NCI-H748 treated with DMSO at 0.1 percent for 48 hours (cell line): ENCODE measurements at places on chromosomes 13 and 19.

- DNase-seq = no peak
These were observed 199.7 kb upstream of the TSHZ3 start for GRCh38 chr19:31548941-31549340.

- DNase-seq = no peak
These were observed 95.7 kb upstream of the C1QTNF9B start for GRCh38 chr13:23992781-23993679.

GRCh38 chr13:62123409-62123808 is 707.8 kb upstream of the PCDH20 start:
- DNase-seq = no peak

DNA sequence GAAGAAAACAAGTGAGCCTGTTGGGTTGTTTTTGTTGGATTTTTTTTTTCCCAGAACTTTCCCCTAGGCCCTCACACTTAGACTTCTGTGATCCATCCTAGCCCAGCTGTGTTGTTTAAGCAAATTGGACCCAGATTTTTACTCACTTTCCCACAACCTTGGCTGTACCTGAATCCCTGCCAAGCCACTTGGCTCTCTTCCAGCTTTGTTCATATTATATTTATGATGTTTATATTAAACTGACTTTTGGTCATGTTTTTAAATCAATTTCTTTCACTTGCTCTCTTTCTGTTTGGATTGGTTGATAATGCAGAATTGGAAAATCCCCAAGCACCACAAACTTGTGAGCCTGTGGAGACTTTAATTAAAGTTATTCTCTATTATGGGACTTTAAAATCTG is 16.6 kb downstream of the OLFM4 start:
- DNase-seq = peak; percentile 18

DNA sequence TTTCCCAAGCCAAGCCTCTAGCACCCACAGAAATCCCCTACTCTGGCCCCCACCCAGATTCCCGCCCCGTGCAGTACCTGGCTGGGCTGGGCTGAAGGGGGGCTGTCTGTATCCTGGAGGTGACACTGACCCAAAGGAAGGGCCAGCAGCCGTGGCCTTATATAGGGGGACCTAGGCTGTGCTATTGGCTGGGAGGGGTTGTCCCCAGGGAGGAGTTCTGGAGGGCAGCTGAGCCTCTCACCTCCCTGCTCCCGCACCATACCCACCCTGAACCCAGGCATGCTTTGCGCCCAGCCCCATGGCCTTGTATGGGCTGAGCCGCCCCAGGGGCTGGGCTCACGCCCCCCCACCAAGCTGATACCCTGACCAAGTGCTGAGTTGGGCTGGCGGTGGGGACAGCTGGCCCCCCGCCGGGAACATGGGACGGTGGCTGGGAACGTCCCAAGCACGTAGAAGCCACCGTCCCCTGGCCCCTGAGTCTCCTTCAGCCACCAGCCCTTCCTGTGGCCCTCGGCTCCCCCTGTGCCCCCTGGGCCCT is at the start of gene CKM:
CKM (minus strand) TSS at position 132 of the 538 bp plus-strand sequence. CDS start 3,162 bp downstream, outside the sequence.
- DNase-seq = no peak

DNA sequence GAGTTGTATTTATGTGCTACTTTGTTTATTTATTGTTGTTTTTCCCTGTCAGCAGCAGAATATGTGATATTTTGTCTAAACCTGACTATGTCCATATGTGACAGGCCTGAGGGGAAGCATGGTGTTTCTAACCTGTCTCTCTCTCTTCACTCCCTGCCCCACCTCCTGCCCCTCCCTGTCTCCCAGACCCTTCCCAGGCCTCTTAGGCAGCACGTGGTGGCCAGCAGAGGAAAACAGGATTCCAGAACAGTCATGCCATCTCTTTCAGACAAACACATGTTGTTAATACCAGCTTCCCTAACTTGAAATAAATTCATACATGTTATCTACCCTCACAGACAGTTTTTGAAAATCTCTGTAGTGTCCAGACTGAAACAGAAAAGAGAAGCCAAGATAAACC is 31.0 kb upstream of the ATP11A start:
- no peak for DNase-seq

GRCh38 chr13:30299786-30300185 is 7.6 kb downstream of the KATNAL1 start:
- no peak for DNase-seq

- no peak for DNase-seq
These were observed 18.5 kb downstream of the ZNF101 start for GRCh38 chr19:19687090-19687489.

GRCh38 chr19:3234800-3235199 is 10.3 kb downstream of the CELF5 start:
- DNase-seq = no peak

GRCh38 chr13:113907635-113908617 is 44.0 kb upstream of the GAS6 start:
- no peak for DNase-seq

DNA sequence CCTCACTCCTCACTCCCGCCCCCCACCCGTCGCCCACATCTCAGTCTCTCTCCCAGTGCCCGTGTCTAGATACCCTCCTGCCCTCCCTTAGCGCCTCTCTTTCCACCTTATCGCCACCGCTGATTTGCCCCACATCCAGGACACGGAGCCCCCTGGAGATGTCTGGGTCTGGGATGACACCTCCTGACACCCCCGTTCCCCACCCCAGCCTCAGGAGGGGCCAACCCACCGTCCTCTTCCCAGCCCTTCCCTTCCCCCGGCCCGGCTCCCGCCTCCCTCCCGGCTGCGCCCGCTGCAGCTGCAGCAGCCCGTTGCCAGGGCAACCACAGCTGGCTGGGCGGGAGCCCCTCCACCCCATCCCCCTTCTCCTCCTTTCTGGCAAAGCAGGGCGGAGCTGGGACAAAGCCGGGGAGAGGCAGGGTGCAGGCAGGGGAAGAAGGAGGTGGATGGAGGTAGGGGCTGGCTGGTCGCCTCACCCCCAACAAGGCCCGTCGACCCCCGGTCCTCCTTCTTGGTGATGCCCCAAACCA is 13.5 kb downstream of the DPF1 start:
- DNase-seq = peak; percentile 68

GRCh38 chr19:46931202-46931601 is 70.4 kb downstream of the ARHGAP35 start:
- DNase-seq = no peak

- peak; percentile 53 for DNase-seq
These were observed 575.8 kb downstream of the DACH1 start for GRCh38 chr13:71290963-71291841.

GRCh38 chr13:42409075-42409474 is 137.1 kb downstream of the AKAP11 start:
- no peak for DNase-seq
